Right cardiac atrium (tissue), 5 donors: ENCODE measurements at places on chromosomes 13 and 19.

DNA sequence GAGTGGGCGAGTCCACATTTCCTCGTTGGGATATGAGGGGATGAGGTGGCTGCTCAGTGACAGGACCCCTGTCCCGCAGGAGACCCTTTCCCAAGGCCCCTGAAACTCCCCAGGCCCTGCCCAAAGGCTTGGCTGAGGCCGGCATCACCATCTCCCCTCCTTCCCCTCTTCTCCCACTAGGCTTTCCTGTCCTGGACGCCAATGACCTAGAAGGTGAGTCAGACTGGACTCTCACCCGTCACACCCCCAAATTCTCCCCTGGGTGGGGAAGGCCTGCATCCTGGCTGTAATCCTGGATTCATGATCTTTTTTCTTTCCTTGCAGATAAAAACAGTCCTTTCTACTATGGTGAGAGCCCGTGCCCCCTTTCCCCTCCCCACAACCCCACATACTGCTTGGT, 5.3 kb downstream of the FXYD3 start:
- peak; percentile 5 for DNase-seq

DNA sequence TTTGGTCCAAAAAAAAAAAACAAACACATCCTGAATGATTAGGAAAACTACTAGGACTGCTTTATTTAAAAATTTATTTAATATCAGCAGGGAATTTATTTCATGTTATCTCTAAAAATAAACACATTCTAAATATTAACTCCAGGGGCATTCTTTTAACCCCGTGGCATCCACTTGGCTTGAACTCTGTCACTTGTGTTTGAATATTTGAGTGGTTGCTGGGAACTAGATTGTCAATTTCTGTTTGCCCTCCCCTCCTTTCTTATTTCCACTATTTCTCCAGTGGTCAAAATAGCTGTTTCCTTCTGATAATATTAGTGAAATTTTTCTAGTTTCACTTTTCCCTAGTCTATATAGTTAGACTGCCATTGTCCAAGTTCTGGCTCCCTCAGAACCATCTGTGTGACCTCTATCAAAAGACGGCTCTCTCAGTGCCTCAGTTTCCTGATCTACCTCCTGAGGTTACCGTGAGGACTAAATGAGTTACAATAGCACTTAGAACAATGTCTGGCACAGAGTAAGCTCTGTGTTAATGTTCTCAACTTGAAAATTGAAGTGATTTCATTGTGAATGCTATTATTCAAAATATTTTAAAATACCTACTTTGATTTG, 107.3 kb downstream of the FGF14 start:
- no peak for DNase-seq

GRCh38 chr13:49936075-49936967, at the start of gene SPRYD7:
Gene SPRYD7, minus strand, starts transcription at chr13:49936340. Its CDS starts 105 bp downstream, at chr13:49936235.
- peak; percentile 98 for DNase-seq

DNA sequence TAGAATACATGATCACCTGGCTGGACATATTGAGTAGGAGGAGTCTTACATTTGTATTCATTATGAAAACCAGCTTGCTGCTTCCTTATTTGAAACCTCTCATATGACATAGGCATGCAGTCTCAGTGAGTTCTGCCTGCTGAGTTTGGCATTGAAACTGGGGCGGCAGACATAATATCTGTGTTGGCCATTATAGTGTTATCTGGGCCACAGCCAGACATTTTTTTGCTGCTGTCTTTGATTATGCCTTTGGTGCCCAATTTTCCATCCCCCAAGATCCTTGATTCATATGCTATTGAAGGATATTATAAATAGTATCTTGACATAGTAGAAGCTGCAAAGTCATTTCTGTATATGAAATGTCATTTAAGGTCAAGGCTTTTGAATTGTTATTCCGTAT, 15.8 kb downstream of the FREM2 start:
- no peak for DNase-seq

DNA sequence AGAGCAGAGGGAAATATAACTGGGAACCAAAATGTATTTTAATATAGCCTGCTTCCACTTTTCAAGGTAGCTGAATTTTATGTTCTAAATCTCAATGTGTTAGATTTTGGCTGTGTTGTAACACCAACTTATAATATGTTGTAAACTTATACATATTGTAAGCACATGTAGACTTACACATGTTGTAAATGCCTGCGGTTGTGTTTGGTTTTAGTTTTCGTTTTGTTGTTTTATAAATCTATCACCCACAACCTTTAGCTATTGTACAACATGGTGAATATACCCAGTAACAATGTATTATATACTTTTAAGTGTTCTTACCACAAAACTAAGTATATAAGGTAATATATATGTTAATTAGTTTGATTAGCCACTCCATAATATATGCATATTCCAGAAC, 15.6 kb downstream of the KCTD4 start:
- no peak for DNase-seq

DNA sequence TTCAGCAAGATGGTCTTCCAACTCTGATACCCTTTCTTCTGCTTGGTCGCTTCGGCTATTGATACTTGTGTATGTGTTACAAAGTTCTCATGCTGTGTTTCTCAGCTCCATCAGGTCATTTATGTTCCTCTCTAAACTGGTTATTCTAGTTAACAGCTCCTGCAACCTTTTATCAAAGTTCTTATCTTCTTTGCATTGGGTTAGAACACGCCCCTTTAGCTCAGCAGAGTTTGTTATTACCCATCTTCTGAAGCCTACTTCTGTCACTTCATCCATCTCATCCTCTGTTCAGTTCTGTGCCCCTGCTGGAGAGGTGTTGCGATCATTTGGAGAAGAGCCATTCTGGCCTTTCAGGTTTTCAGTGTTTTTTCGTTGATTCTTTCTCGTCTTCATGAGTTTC, 18.7 kb downstream of the ACOD1 start:
- no peak for DNase-seq

GRCh38 chr13:109971456-109972090, 185.2 kb upstream of the IRS2 start:
- peak; percentile 72 for DNase-seq

- DNase-seq = no peak
Measured at GRCh38 chr19:9757544-9758501, 10.7 kb downstream of the ZNF846 start.

DNA sequence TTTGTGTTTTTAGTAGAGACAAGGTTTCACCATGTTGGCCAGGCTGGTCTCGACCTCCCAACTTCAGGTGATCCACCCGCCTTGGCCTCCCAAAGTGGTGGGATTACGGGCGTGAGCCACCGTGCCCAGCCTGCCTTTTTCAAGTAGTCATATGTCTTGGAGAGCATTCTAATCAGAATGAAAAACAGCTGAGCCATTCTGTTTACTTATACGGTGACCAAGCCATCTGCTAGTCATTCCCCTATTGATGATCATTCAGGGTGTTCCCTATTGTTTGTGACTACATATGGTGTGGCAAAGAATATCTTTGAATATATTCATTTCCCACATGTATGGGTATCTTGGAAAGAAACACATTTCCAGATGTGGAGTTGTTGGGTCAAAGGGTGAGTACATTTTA, 17.2 kb downstream of the BLOC1S3 start:
- no peak for DNase-seq

- no peak for DNase-seq
Measured at GRCh38 chr13:74206061-74206561, 71.9 kb upstream of the KLF12 start.

GRCh38 chr19:39953915-39954314, 17.1 kb upstream of the PSMC4 start:
- no peak for DNase-seq

DNA sequence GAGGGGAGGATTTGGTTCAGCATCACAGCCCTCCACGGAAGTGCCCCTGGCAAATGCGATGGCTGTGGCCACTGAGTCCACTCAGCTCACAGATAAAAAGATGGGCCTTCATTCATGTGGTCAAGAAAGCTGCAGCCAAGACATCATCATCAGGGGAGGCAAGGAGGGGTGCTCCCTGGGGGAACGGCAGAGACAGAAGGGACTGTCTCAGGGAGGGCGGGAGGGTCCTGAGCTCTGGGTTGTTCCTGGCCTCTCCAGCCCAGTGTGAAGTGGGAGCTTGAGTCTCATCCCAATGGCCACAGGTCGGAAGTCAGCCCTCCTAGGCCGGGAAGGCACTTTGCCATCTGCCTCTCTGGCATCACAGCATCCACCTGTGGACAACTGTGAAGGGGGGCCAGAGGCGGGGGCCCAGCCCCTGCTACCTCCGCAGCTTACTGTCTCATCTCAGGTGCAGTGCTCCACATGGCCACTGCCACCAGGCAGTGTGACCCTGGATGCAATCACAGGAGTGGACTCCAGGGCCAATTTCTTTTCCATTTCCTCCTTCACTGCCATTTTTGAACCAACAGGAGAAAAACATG, 137.8 kb upstream of the SOX1 start:
- DNase-seq = no peak

GRCh38 chr19:4391306-4391693, 9.0 kb downstream of the SH3GL1 start:
- DNase-seq = no peak

DNA sequence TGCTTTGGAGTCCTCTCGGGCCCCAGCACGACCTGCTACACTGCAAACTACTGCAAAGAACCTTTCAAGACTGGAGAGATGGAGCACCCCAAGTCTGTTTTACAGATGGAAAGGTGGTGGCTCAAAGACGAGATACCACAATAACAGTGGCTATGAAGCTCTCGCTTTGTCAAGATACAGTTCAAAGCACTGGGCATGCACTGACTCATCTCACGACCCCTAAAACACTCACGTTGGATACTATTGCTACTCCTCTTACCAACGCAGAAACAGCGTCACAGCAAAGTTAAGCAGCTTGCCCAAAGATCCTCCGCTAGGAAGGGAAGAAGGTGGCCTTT, 24.0 kb upstream of the LAIR1 start:
- DNase-seq = no peak

DNA sequence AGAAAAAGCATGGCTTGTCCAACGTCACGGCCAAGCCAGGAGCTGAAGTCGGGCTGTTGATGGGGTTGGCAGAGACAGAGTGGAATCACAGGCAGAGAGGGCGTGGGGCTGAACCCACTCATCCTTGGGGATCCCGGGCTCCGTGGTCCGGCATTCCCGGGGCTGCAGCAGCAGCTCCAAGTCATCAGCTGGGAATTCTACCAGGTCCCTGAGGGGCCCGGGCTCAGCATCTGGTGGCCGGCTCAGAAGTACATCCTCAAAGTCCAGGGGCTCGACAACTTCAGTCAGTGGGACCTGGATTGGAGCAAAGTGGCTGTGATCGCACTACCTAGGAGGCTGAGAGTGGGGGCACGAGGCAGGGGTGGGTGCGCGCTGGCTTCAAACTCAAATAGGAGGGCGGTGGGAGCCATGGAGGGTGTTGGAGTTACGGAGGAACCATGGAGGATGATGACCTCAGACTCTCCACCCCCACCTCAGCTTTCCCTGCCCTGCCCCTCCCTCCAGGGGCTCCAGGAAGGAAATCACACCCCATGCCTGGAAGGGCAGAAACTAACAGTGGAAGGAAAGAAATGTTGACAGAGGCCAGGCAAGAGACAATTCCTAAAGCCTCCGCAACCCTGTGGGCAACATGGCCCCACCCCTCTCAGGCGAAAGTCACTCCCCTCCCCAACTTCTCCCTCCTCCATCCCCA, 9.5 kb downstream of the DOCK6 start:
- peak; percentile 64 for DNase-seq

DNA sequence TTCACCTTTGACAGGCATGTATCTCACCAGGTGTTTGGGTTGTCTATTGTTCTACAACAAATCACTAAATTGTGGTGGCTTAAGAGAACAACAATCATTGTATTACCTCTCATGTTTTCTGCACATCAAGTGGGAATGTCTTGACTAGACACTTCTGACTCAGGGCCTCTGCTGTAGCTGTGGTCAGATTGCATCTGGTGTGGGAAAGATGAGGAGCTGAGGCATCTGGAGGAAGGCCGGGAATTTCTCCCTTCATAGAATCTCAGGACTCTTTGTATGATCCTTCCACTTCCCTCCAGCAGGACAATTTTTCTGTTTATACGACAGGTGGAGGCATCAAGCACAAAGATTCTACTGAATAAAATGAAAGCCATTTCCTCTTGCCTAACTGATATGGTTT, 511.8 kb upstream of the NBEA start:
- DNase-seq = no peak

- no peak for DNase-seq
Measured at GRCh38 chr13:106197496-106197895, 338.0 kb downstream of the EFNB2 start.

DNA sequence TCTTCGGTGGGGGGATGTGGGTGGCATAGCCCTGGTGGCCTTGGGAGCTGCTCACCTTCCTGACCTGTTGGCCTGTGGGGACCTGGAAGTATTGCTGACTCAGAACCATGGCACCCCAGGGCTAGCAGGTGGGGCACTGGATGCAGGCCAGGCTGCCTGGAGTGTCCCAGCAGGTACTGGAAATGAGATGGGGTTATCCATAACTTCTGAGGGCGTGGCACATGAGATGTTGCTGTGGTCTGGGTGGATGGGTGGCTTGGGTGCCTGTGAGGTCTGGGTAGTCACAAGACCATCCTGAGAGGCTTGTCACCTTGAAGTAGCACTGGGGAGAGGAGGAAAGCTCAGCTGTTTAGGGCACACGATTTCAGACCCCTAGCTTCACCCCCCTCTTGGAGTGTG, 636 bp upstream of the RNF225 start:
- peak; percentile 38 for DNase-seq

- DNase-seq = no peak
Measured at GRCh38 chr13:32191452-32191998, 123.6 kb downstream of the ZAR1L start.

DNA sequence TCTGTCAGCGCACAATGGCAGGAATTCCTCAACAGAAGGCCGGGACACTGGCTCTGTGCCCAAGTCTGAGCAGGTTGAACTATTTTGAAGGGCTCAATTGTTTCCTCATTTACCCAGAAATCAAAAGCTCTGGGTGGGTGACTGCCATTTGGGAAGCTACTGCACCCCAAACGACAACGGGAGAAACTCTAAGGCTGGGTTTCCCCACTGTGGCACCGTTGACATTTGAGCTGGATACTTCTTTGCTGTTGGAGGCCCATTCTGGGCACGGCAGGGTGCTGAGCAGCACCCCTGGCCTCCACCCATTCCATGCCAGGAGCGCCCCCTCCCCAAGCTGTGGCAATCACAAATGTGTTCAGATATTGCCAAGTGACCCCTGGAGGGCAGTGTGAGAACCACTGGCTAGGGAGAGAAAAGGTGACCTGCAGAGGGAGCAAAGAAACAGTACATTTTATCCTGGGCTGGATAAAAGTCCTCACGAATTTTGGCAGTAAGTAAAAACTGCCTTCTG, 62.5 kb downstream of the RFX2 start:
- no peak for DNase-seq
